ENCODE measurements at places on chromosomes 13 and 19.

DNA sequence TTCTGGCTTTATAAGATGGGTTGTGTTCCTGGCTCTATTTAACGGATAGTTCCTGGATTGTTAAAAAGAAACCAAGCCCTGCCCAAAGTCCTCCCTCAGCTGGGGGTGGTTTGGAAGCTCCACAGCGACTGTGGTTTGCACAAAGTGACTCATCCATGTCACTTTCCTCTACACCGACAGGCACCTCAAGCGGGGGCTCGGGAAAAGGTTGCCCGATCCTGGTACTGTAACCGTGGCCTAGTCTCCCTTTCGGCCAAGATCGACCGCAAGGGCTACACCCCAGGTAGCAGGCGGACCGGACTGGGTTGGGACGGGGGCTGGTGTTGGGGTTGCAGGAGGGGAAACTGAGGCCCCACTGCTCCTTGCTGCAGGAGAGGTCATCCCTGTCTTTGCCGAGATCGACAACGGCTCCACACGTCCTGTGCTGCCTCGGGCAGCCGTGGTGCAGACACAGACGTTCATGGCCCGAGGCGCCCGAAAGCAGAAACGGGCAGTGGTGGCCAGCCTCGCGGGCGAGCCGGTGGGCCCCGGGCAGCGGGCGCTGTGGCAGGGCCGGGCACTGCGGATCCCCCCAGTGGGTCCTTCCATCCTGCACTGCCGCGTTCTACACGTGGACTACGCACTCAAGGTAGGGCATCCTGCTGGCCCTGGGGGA is 1.6 kb downstream of the ARRDC2 start:
- DNase-seq = no peak

DNA sequence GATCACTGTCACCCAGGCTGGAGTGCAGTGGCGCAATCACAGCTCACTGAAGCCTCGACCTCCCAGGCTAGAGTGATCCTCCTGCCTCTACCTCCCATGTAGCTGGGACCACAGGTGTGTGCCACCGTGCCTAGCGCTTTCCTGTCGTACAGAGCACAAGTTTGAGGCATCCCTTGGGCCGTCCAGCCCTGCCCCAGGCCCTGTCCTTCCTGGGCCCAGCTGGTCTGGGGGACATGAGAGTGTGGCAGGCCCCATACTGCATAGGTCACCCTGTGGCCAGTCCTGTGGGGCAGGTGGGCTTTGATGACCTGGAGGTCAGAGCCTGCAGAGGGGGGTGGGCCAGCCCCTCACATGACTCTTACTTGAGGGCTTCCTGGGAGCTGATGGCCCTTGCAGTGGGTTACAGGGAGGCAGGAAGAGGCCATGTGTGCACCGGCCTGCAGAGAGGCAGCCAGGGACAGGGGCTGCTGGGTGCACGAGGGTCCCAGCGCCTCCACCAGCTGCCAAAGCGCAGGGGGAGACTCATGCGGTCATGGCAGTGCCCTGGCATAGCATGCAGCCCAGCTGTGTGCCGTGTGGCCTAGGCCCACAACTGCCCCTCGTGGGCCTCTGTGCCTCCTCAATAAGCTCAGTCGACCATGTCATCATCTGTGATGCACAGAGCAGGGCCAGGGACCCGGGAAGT is 61.4 kb downstream of the KDM4B start:
- DNase-seq = no peak

DNA sequence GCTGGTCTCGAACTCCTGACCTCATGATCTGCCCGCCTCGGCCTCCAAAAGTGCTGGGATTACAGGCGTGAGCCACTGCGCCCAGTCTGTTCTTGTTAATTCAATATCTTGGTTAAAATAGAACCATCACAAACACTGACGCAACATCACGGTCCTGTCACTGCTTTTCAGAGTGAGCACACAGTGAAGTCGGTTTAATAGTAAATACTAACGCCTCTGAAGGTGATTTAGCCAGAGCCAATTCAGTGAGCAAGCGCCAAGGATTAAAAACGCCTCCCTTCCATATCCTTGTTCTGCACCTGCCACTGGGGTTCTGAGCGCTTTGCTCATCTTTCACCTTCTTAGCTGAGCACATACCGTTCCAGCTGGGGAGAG is 30.3 kb downstream of the LAMP1 start:
- DNase-seq = no peak

DNA sequence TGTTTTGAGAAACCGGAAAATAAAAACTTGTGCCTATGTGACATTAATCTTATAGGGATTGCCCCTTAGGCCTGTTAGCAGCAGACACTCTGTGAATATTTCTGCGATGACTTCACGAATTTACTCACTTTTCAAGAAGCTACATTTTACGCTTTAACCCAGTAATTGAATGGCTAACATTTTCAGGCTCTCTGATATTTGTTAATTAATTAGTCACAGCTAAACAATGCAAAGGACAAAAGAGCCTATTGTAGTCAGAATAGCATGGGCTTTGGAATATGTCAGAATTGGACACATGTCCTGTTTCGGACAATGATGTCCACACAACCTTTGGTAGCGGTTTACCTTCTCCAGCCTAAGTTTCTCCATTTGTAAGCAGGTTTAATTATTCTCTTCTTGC is 506.6 kb downstream of the EFNB2 start:
- no peak for DNase-seq

DNA sequence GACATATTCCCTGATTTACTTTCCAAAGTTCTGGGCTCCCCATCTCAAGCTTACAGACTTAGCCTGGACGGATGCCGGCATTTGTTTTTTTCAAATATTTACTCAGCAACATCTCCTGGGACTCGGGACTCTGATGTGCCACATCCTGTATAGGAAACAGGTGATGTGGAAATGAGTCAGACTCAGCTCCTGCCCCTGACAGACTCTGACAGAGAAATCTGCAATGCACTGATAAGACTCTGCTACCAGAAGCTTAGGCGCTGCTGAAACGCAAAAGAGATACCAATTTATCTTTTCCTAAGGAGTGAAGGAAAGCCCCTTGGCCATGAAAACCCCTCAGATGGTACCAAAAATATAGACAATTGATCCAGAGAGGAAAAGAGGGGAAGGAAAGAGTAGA is 16.2 kb downstream of the LAIR2 start:
- no peak for DNase-seq

GRCh38 chr13:93234459-93234858 is 7.9 kb downstream of the GPC6 start:
- DNase-seq = no peak

GRCh38 chr19:29278716-29279115 is 65.8 kb upstream of the UQCRFS1 start:
- no peak for DNase-seq

GRCh38 chr13:110108348-110109139 is 198.4 kb downstream of the COL4A1 start:
- DNase-seq = no peak

DNA sequence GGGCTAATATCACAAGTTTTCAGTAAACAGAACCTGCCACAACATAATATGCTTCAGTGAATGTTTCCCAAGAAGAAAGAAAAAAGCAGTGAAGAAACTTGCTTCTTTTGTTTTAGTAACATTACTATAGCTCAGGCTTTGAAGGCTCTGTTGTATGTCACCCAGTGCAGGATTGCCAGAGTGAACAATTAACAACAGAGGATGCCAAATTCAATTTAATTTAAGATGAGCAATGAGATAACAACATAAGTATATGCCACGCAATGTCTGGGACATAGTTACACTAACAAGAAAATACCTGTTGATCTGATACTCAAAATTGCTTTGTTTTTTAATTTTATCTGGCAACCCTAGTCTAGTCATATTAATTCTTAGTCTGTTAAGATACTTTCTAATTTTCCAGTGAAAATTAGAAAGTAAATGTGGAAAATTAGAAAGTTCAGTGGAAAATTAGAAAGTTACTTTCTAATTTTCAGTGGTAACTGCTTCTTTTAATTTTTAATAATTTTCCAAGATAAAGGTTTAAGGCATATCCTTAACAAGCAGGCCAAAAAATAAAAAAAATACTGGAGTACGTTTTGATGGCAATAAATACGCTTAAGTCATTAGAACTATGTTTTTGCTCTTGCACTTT is 336.3 kb downstream of the SLITRK6 start:
- DNase-seq = no peak

GRCh38 chr13:111278258-111278657 is 42.2 kb upstream of the TEX29 start:
- DNase-seq = no peak

- DNase-seq = no peak
Measured at GRCh38 chr19:33721735-33722297, 74.9 kb upstream of the KCTD15 start.

DNA sequence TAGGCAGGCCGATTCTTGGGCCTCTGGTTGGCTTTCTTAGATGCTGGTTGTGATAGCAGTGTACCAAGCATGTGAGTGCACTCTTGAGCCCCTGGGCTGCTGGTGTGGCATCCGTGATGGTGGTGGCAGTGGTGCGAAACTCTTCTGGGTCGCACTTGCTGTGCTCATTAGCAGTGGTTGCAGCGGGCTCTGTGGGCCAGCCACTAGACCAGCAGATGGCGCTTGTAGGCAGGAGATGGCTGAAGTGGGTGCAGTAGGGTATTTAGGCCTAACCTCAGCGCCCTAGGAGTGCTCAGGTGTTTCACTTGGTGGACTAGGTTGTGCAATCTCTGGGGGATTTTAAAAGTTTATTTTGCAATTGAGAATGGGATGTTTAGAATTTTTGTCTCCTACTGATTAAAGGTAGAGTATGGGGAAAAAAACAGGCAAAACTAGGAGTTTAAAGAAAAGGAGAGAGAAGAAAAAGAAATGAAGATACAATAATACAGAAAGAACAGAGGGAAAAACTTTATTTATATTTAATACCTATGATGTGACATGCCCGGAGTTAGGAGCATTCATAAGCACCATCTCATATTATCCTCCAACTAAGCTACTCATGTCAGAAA is 4.3 kb upstream of the ZNF17 start:
- DNase-seq = peak; percentile 63

DNA sequence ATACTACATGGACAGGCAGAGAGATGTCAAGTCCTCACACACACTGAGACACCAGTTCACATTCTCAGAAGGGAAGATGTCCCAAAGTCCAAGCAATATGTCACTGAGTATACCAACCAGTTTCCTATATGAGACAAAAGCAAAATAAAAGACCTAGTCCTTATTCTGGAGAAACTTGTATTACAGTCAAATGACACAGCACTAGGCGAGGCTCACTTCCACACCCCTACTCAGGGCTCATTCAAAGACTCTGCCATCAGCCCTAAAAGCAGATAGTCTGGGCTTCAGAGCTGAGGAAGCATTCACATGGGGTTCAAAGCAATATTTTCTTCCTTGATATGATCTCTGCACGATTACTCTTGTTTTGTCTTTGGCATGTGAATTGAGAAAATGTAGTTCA is 129.9 kb upstream of the UBL3 start:
- no peak for DNase-seq

DNA sequence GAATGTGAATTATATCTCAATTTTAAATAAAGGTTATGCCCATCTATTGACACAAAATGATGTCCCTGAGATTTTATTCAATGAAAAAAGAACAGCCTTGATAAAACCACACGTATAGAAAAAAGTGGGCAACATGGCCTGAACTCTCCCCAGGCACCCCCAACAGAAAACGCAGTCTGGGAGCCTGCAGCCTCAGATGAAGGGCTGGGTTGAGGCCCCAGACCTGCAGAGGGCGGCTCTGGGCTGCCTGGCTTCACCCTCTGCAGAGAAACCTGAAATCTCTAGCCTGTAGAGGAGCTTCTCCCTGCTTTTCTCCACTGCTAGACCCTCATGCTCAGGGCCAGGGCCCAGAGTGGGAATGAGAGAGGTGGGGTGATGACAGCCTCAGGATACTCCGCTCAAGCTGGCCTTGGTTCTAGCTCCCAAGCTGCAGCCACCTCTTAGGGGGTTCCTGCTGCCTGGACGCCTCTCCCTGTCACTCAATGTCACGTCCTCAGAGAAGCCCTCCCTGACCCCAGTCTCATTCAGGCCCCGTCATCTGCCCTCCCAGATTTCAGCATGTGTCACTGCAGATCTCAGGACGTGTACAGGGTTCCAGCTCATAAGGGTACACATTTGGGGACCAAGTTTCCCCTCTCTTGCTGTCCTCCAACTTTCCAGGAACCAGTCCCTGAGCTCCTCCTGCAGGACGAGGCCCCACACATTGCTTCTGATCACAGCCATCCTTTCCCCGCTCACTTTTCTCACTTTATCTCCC is 1.8 kb downstream of the MBD3 start:
- peak; percentile 25 for DNase-seq

DNA sequence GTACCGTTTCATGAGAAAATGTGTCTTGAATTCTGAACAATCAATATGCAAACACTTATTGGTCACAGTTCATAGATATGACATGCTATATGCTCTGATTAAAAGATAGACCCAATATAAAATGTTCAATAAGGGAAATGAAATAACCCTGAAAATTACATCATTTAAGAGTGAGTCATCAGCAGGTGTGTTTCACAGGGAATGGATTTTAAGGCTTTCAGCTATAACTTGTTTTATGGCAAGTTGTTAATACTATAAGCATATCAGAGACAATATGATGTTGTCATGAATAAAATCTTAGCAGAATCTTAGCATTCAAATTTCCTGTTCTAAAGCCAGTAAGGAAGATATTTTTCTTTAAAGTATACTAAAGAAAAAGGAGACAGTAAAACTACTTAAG is 483.4 kb upstream of the PCDH9 start:
- DNase-seq = no peak

- DNase-seq = peak; percentile 48
Measured at GRCh38 chr13:112066624-112067004, 335 bp upstream of the SOX1 start.

DNA sequence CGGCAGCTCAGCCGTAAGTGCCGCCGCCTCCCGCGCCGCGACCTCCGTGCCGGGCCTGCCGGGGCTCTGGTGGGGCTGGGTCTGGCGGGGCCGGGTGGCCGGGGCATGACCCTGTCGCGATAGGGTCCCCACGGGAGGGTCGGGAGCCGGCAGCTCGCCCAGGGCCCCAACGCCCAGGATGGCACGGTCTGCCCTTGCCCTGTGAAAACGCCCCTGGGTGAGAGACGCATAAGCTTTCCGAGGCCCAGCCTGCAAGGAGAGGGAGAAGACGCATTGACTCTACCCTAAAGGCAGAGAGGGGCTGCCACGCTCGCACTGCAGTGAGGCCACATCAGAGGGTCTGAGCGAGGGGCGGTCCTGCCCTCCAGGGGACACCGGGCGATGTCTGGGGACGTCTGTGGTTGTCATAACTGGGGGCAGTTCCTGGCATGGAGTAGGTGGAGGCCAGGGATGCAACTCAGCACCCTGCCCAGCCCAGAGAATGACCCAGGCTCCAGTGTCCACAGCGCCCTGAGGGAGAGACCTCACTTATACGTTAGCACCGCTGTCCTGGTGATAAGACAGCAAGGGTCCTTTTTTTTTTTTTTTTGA is 539 bp downstream of the ZNF554 start:
- no peak for DNase-seq

- DNase-seq = no peak
Measured at GRCh38 chr19:8001651-8001994, 3.8 kb downstream of the ELAVL1 start.

All from activated T-cell treated with anti-CD3 and anti-CD28 coated beads for 24 hours (primary cell).